Hippocampal formation (tissue), 2 donors: ENCODE measurements at places on chromosomes 11 and 22.
A peak's percentile ranks its signal among the peaks of the same experiment; 100 is the strongest.

GRCh38 chr22:46001046-46001425 lies 24.1 kb upstream of the WNT7B start:
- no peak for DNase-seq

DNA sequence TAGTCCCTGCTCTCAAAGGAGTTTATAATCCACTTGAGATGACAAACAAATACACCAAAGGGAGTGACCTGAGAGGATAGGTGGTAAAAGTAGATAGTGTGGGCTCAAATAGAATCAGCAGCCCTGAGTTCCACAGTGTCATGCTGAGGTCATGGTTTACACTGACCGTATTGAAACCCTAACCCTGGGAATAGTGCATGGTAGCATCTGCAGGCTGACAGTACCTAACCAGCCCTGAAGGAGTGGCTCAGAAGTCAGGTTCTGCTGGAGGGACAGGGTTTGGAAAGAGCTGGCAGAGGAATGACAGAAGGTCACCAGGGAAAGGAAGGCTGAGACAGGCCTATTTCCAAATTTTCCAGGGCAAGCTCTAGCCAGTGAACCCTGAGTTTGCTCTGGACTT lies 9.2 kb upstream of the TMPRSS5 start:
- no peak for DNase-seq

GRCh38 chr11:45665933-45666647 lies 668 bp upstream of the CHST1 start:
- no peak for DNase-seq

DNA sequence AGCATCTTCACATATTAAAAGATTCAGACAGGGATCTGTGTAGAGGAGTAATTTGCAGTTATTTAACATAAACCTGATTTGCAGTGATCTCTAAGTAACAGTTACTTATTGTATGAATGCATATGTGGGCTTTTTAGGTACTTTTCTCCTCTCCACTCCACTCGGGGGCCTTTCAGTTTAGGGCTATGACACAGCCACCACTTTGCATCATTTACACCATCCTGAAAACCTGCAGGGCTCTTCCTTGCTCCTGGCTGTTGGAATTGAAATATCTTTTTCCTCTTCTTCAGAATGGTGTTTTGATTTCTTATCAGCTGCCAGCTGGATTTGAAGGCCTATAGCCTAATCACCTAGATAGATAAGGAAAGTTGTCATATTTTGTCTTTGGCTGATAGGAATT lies 580.8 kb downstream of the NELL1 start:
- no peak for DNase-seq

- DNase-seq = peak; percentile 69
Observed at GRCh38 chr11:131246663-131247062, 123.8 kb upstream of the NTM start.

- no peak for DNase-seq
Observed at GRCh38 chr22:43827003-43827735, 15.1 kb upstream of the EFCAB6 start.

GRCh38 chr11:1153951-1154493 lies 3.7 kb upstream of the MUC5AC start:
- DNase-seq = no peak

DNA sequence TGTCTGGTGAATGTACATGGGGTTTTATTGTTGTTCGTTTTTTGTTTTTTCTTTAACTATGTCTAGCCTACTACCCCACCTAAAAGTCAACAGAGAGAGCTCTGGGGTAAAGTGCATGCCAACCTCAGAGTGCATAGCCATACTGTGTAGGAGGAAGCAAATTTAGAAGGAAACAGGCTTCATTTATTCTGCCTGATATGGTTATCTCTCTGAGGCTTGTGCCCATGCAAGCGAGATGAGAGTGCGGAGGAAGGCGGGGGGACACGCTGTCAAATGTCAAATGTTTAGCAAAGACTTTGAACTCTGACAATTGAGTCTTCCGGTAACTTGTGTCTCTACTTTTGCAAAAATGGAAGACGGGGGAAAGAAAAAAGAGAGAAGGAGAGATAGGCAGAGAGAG lies 295.5 kb downstream of the ETS1 start:
- no peak for DNase-seq

GRCh38 chr11:85086504-85087284 lies 540.5 kb downstream of the DLG2 start:
- DNase-seq = no peak

DNA sequence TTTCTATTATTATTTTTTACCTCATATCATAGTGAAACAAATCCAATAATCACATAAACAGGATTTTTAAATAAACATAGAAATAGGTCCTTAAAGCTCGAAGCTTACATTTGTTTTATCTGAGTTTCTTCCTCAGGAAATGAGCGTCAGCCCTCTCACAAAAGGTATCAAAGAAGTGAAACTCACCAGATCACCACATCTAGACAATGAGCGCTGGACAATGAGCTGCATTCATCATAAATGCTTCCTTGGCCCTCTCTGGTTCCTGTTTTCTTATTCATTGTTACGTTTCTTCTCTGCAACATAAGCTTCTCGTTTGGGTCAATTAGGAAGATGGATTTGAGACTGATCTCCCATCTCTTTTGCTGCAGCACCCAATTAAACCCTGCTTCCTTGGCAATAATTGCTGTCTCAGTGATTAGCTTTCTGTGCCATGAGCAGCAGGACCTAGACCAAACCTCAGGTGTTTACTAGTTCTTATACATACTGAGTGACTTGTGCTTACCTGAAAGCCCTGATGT lies 649.9 kb upstream of the LUZP2 start:
- DNase-seq = no peak

DNA sequence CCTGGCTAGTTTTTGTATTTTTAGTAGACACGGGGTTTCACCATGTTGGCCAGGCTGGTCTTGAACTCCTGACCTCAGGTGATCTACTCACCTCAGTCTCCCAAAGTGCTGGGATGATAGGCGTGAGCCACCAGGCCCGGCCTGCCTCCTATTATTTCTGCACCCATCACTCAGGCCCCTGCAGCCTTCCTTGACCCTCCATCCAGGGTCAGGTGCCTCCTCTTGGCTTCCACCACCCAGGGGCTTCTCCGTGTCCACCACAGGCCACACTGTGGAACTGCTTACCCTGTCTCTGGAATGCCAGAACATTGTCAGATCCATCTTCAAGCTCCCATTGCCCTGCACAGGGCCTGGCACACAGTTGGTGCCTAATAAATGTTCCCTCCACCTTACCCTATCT lies 75.4 kb upstream of the RTL6 start:
- no peak for DNase-seq

GRCh38 chr11:76361776-76362175 lies 19.2 kb downstream of the THAP12 start:
- no peak for DNase-seq

DNA sequence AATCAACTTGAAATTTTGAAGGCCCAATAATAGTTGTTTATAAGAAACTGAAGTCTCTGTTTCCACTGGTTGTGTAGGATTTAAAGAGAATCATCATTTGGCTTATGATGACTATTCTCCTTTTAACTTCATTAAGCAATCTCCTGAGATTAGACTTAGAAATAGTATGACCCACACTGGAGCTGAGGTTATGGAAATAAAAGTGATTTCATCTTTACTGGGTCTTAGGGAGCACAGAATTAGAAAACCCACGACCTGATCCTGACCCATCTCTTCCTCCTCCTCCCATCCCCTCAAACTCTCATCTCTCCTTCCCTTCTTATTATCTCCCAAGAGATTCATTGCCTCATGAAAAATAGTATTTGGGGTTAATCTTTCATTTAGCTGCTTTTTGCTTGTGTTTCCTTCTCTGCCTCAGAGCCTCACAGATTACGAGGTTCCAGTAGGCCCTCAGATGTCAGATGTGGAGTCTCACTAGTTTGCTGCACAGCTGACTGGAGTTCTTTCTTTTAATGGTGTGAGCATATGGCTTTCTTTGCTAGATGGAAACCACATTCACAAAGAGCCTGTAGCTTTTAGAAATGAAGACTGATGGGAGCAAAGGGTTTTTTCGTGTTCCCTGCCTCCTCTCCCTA lies 85.0 kb downstream of the ALX4 start:
- no peak for DNase-seq

DNA sequence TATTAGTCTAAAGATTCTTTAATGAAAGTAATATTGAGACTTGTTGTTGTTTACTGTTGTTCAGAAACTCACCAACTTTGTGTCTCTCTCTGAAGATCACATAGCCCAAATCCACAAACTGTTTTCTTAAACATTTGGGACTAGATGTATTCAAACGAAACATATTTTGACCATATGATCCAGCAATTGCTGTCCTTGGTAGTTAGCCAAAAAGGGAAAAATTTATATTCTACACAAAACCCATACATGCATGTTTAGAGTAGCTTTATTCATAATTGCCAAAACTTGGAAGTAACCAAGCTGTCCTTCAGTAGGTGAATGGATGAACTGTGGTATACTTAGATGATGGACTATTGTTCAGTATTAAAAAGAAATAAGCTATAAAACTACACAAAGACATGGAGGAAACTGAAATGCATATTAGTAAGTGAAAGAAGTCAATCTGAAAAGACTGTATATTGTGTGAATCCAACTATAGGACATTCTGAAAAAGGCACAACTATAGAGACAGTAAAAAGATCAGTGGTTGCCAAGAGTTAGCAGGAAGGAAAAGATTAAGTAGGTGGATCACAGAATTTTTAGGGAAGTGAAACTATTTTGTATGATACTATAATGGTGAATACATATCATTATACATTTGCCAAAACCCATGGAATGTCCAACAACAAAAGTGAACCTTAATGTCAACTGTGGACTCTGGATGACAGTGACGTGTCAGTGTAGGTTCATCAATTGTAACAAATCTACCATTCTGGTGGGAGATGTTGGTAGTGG lies 442.9 kb downstream of the INSC start:
- no peak for DNase-seq

DNA sequence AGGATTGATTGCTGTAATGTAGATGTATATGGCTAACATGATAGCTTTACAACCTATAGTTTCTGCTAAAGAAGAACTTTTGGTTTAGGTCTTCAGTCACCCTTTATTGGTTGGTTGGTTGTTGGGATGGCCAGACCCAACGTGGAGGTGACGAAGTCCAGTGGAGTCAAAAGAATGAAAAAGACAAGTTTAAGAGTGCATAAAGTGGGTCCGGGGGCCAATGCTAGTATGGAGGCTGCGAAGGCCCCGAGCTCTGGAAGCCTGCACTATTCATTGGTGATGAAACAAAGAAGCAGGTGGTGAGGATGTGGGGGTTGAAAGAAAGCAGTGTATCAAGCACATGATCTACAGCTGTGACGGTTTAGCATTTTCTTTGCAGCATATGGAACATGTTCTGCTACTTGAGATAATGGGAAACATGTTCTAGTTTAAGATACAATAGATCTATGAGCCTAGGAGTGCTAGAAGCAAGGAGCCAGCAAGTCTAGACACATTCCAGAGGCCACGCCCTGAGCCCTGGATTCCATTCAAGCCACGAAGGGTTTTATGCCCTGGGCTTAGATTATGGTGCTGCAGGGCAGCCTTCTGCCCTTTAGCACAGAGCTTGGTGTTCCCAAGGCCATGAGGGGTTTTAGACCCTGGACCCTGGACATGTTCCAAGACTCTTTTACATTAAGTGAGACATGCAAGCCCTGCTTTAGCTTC lies 6.3 kb downstream of the TCP11L1 start:
- DNase-seq = no peak

- DNase-seq = no peak
Observed at GRCh38 chr22:20206709-20207215, 55.9 kb upstream of the CCDC188 start.

DNA sequence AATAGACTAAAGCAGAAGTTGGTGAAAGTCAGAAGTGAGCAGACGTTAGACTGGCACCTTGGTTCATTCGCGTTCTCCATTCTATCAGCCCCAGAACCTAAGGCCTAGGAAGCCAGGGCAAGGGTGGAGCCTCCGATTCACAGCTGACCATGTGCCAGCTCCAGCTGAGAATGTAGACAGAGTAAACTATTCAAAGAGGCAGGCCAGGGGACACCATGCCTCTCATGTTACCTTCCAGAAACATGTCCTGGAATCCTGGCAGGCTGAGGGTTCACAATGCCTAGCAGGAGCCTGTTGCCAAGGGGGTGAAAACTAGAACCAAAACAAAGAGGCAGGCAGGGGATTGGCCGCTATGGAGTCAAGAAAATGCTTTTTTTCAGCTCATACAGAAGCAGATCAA lies 224.4 kb upstream of the POU2AF2 start:
- DNase-seq = no peak

GRCh38 chr11:125226706-125227105 lies 62.2 kb downstream of the PKNOX2 start:
- DNase-seq = no peak

DNA sequence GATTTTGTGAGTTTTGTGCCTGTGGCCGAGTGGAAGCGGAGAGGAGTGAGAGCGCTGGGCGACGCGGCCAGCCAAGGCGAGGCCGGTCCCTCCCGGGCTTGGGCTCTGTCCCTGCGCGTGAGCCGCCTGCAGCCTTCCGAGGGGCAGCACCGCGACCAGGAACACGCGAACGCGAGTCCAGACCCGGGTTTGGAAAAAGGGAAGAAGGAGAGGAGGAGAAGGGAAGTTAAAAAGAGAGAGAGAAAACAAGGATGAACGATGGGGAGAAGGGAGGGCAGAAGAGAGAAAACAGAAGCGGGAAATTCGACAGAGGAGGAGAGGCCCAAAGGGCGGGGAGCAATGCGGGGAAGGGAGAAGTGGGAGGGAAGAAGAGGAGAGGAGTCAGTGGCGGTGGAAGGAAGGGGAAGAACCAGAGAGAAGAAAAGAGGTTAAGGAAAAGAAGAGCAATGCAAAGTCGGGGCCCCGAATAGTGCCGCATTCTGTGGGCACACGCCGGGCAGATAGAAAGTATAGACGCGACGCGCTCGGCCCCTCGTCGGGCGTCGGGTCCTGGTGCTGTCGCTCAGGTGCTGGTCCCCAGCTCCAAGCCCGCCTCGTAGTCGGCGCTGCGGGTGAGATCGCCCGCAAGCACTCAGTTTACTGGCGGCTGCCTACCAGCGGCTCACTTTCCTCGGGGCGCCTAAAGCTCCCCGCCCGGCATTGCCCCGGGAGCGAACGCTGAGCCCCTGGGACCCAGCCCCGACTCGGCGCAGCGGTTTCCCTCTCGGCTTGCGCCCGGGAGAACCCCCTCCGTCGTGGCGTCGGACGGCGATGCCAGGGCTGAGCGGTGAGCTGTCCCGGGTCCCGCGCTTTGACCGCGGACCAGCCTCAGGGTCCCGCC lies 2.8 kb upstream of the BARX2 start:
- DNase-seq = no peak

DNA sequence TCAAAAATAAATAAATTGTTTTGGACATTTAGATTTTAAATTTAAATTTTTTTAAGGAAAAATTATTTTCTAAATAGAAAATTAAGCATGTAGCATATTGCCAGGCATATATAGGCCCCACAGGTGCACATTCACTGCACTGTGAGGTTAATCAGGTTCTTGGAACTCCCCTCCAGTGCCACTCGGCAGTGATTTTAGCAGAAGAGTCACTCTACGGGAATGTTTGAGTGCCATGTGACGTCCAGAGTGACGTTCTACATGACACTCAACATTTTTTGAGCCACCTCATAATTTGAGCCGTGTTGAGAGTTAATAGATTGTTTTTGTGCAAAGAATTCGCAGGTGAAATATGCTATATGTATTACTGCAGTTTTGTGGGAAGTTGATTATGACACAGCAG lies 77.4 kb downstream of the SWAP70 start:
- no peak for DNase-seq

GRCh38 chr11:44885919-44886789 lies 64.5 kb downstream of the TP53I11 start:
- DNase-seq = no peak

- DNase-seq = no peak
Observed at GRCh38 chr11:129312730-129313503, 62.7 kb upstream of the BARX2 start.
